ENCODE measurements at places on chromosomes 11 and 22. TPM values are rescaled to one million over a fixed set of nuclear protein-coding genes. Genes with fewer than 3 reads are reported as not detected.
A peak's percentile ranks its signal among the peaks of the same experiment; 100 is the strongest.

DNA sequence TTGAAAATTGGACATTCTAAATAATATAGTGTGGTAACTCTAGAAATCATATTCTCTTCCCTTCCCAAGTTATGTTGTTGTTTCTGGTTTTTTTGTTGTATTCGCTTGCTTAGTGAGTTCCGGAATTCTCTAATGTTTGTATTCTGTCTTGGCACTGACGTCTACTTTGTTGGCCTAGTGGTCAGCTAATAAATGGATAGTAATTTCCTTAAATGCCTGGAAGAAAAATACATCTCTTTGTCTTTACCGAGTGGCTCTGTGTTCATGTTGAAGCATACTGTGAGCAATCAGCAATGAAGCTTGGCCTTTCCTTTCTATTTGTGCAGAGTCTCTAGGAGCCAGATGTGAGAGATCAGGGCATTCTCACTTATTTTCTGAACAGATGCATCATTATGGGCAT is 1225.7 kb downstream of the JRKL start:
- no peaks in the 10 kb centered on the region for H3K4me1 ChIP-seq
- no peaks in the 10 kb centered on the region for H3K36me3 ChIP-seq
- DNase-seq: no peak
- H3K27me3 ChIP-seq: no peaks in the 10 kb centered on the region
- no peak overlapping the region for H3K27ac ChIP-seq

DNA sequence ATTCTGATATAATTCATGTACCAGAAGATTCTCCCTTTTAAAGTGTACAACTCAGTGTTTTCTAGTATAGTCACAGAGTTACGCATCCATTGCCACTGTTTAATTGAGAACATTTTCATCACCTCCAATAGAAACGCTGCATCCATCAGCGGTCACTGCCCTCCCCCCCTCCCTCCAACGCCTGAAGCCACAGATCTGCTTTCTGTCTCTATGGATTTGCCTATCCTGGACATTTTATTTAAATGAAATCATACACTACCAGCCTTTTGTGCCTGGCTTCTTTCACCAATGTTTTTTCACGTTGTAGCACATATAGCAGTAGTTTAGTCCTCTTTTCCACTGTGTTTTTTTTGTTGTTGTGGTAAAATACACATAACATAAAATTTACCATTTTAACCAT is 22.8 kb downstream of the TCP11L1 start:
- H3K36me3 ChIP-seq: peaks cover 77% of the 10 kb centered on the region
- no peaks in the 10 kb centered on the region for H3K27me3 ChIP-seq
- no peak for DNase-seq
- no peaks in the 10 kb centered on the region for H3K4me1 ChIP-seq

DNA sequence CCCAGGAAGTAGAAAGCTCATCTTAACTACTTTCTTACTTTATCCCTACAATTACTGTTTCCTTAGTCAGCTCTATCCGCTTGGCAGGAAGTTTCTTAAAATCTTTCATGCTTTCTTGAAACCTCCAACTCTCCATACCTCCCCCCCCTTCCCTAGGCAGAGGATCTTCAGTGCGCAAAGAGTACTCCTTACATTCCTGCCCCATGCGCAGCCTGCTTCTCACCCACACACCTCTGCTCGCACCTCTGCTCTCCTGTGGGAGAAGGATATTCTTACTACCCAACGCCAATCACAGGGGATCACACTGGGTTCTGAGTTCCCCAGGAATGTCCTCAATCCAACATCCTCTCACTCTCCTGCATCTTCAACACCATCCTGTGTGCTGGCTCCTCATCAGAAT is 12.3 kb downstream of the TCF20 start:
- peaks cover 7% of the 10 kb centered on the region for H3K4me1 ChIP-seq
- no peaks in the 10 kb centered on the region for H3K27me3 ChIP-seq
- no peak for DNase-seq
- no peak overlapping the region for H3K4me3 ChIP-seq
- no peaks in the 10 kb centered on the region for H3K36me3 ChIP-seq
- H3K27ac ChIP-seq: no peak overlapping the region

GRCh38 chr11:16909359-16910035 is 104.7 kb downstream of the PLEKHA7 start:
- DNase-seq: no peak
- no peaks in the 10 kb centered on the region for H3K27me3 ChIP-seq
- H3K36me3 ChIP-seq: no peaks in the 10 kb centered on the region

- H3K4me1 ChIP-seq: no peaks in the 10 kb centered on the region
- H3K27ac ChIP-seq: no peak overlapping the region
- peaks cover 19% of the 10 kb centered on the region for H3K36me3 ChIP-seq
- no peaks in the 10 kb centered on the region for H3K27me3 ChIP-seq
Observed at GRCh38 chr11:19160847-19161246, 40.9 kb downstream of the CSRP3 start.

- DNase-seq: peak; percentile 94
- H3K4me1 ChIP-seq: peaks cover 10% of the 10 kb centered on the region
- H3K27ac ChIP-seq: no peak overlapping the region
- no peaks in the 10 kb centered on the region for H3K36me3 ChIP-seq
- no peak overlapping the region for H3K4me3 ChIP-seq
Observed at GRCh38 chr11:1652771-1653540, 23.4 kb downstream of the KRTAP5-5 start.

DNA sequence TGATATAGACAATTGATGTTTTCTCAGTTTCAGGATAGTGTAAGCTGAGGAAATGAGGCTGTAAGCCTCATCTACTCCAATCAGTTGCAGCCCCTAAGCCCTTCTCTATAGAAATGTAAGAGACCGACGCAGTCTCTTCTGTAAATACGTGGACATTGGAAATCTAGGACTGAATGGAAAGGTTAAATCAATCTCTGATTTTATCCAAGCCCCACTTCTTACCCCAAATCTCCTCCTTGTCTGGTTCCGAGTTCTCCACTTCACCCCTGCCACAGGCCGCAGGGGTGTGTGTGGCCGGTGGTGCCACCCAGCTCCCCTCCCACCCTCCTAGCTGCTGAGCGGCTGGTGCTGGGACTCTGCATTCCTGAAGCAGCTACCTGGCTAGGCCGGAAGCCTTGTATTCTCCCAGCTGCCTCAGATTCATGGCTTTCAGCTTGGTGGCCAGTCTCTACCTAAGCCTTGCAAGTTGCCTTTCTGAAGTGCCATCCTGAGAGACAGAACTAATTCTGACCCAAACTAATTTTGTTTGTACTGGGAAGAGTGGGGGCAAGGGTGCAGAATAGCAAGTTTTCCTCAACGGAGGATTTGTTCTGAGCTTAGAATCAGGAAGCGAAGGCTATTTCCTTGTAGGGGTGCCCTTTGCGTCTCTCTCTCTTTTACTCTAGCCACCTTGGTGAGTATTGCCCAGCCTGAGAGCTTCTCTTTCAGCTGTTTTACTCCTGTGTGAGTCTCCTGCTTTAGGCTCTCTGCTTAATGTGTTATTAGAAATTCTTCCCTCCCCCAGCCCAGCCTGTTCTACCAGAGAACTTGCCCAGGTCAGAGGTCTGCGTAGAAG is 749 bp downstream of the VWA5A start:
- H3K4me3 ChIP-seq: peak overlapping the region; percentile 54
- H3K27me3 ChIP-seq: no peaks in the 10 kb centered on the region
- peaks cover 9% of the 10 kb centered on the region for H3K4me1 ChIP-seq
- H3K27ac ChIP-seq: peak overlapping the region; percentile 70

GRCh38 chr11:1401656-1402221 is 12.0 kb downstream of the BRSK2 start:
- H3K4me3 ChIP-seq: no peak overlapping the region
- no peaks in the 10 kb centered on the region for H3K4me1 ChIP-seq
- no peak overlapping the region for H3K27ac ChIP-seq
- peaks cover 14% of the 10 kb centered on the region for H3K27me3 ChIP-seq
- no peak for DNase-seq
- no peaks in the 10 kb centered on the region for H3K36me3 ChIP-seq

DNA sequence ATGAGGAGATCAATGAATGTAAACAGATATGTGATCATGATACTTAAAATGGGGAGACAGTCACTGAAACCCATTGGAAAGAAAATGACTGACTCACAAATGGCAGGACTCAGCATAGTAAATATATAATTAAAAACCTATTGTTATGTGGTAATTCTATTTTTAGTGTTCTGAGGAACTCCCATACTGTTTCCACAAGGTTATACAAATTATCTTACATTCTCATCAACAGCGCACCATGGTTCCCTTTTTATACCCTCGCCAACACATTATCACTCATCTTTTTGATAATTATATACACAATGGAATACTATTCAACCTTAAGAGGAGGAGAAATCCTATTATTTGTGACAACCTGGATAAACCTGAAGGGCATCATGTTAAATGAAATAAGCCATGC is 17.1 kb downstream of the OR5B21 start:
- DNase-seq: no peak
- H3K36me3 ChIP-seq: no peaks in the 10 kb centered on the region
- H3K27ac ChIP-seq: no peak overlapping the region
- no peak overlapping the region for H3K4me3 ChIP-seq

GRCh38 chr22:48198489-48199459 is 1436.3 kb downstream of the TBC1D22A start:
- H3K27me3 ChIP-seq: no peaks in the 10 kb centered on the region
- no peaks in the 10 kb centered on the region for H3K36me3 ChIP-seq
- H3K27ac ChIP-seq: no peak overlapping the region
- no peaks in the 10 kb centered on the region for H3K4me1 ChIP-seq
- no peak overlapping the region for H3K4me3 ChIP-seq
- DNase-seq: no peak

DNA sequence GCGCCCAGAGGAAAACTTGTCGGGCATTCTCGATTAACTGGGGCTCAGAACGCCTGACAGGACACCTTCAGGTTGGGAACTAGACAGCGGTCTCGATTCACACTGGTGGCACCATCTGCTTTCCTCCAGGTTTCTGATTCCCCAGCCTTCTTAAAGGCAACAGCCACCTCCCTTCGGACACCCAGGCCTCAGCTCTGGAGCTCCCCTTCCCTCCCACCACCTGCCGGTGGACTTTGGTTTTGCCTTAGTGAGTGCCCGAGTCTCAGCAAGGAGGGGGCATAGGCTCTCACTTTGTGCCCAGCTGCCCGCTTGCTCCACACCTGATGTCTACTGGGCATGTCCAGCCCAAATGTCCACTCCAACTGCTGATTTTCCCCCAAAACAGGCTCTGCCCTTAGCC is 110.4 kb upstream of the PARVA start:
- DNase-seq: no peak
- no peaks in the 10 kb centered on the region for H3K27me3 ChIP-seq
- no peak overlapping the region for H3K4me3 ChIP-seq
- no peak overlapping the region for H3K27ac ChIP-seq
- peaks cover 19% of the 10 kb centered on the region for H3K36me3 ChIP-seq
- H3K4me1 ChIP-seq: peaks cover 18% of the 10 kb centered on the region

Gene MS4A6E
- 9.4 TPM for total RNA-seq

Gene SLC5A4
- 1.1 TPM for total RNA-seq

Gene TRIM66
- 6.5 TPM for total RNA-seq

Gene LIF
- total RNA-seq: 0.89 TPM

Gene TRIM49
- not detected for total RNA-seq

Gene UPK2
- not detected for total RNA-seq

All from upper lobe of left lung (tissue), 6 donors.